Posterior cingulate gyrus (tissue), 11 donors: ENCODE measurements at places on chromosomes 2 and 18.

- DNase-seq, result no peak
These were observed 294.7 kb upstream of the EPAS1 start for GRCh38 chr2:46002507-46002883.

GRCh38 chr18:12366784-12367183, 10.2 kb downstream of the AFG3L2 start:
- DNase-seq, result no peak

DNA sequence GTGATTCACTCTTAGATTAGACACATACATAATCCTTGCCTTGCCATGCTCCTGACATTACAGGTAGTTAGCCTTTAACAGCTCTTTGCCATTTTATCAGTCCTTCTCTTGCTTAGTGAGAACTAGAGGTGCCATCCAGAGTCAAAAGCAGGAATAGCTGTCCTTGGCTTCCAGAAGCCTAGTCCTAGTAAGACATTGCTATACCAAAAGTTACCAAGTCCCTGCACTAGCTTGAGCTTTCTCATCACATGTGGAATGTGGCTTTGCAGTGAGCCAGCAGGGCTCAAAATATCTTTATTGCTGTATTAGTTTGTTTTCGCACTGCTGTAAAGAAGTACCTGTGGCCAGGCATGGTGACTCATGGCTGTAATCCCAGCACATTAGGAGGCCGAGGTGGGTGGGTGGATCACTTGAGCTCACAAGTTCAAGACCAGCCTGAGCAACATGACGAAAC, 104.7 kb upstream of the NOSTRIN start:
- DNase-seq, result no peak

- DNase-seq, result no peak
These were observed 621 bp downstream of the TXNL1 start for GRCh38 chr18:56637711-56638231.

- DNase-seq, result peak; percentile 28
These were observed 51.8 kb downstream of the MTHFD2 start for GRCh38 chr2:74250189-74250631.

DNA sequence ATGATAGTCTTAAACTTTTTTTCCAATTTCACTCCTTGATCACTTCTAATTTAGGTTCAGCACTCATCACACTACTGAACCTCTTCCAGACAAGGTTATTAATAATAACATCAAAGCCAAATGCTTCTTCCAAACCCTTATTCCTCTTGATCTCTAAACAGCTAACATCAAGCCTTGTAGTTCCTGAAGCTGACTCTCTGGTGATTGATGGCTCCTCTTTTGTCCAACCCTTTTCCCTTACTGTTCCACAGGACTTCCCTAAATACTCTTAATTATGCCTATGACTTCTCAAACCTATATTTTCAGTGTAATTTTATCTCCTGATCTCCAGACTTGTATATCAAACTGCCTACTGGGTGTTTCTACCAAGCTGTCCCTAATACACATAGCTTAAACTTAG, 83.9 kb downstream of the FAM228A start:
- DNase-seq, result no peak

- DNase-seq, result peak; percentile 45
These were observed 44.3 kb downstream of the SERTAD2 start for GRCh38 chr2:64609227-64609941.

DNA sequence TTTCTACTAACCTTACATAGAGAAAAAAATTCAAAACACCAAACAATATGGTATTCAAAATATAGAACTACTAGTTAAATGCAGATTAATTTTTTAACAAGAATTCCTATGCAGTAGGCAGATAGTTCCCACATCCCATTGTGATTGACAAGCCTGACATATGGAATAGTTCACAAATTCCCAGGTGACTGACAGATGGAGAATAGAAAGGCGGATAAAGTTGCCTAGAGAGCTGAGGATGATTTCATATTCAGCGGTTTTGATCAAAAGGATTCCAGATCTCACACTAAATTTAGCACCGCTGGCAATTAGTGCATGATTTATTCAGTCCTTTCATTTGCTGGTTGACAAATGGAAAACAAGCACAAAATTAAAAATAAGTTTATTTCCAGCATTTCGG, 733.7 kb upstream of the POU3F3 start:
- no peak for DNase-seq

DNA sequence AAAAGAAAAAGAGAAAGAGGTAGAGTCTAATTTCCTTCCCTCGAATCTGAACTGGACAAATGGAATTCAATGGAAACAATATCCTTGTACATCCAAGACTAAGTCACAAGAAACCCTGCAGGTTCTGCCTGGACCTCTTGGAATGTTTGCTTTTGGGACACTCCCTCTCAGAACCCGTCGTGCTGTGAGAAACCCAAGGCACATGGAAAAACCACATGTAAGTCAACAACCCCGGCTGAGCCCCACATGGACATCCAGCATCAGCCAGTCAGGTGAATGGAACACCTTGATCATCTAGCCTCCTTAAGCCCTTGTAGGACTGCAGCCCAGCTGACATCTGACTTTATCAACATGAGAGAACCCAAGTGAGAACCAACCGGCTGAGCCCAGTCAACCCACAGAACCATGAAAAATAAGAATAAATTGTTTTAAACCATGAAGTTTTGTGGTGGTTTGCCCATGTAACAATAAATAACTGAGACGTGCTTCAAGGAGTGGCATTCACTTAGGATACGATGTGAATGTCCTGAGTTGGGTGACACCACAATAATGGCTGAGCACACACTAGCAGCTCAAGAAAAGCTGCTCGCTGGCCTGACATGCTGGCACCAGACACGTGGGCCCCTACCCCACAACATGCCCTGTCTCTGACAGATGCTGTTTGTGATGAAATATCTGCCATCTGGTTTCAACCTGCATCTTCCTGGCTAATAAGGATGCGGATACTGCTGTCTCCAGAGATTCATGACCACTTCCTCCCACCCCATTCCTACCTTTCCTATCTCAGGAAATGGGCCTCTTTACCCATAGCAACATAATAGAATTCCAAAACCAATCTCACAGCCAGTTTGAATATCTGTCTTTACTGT, 28.8 kb downstream of the PKDCC start:
- no peak for DNase-seq

DNA sequence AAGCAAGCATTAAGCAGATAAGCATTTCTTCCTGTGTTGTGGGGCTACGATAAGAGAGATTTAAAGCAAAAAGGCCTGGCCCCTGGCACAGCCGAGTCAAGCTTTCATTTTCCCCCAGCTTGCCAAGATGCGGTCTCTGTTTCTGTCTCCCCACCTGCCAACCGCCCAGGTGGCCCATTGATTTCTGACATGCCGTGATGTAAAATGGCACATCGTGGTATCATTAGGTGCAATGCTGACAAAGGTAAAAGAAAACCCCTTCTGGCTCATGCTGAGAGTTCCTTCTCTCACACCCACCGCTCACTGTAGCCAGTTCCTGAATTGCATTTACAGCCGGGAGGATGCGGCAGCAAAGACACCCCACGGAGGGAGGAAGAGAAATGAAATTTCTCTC, 62.8 kb downstream of the BOD1L2 start:
- no peak for DNase-seq

- DNase-seq, result no peak
These were observed 152.0 kb upstream of the SLC1A4 start for GRCh38 chr2:64837116-64837731.

GRCh38 chr2:190343089-190343535, 277 bp upstream of the INPP1 start:
- peak; percentile 75 for DNase-seq

DNA sequence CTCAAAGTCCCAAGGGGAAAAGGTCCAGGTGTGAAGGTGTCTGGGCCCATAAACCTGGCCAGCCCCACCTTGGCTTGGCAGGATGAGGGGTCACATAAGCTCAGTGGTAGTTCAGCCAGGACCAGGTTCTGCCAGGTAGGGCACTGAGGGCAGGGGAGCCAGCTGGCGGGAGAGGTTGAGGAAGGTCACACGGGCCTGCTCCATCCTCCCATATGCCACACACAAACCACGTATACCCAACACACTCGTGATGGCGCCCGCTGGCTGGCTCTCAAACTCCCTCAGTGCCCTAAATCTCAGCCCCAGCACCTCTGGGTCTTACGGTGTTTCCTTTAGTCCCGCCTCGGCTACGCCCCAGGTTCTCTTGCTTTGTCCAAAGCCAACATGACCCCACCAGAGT, 160.5 kb downstream of the ZFP36L2 start:
- DNase-seq, result no peak

GRCh38 chr2:6524691-6525474, 340.8 kb downstream of the CMPK2 start:
- no peak for DNase-seq

DNA sequence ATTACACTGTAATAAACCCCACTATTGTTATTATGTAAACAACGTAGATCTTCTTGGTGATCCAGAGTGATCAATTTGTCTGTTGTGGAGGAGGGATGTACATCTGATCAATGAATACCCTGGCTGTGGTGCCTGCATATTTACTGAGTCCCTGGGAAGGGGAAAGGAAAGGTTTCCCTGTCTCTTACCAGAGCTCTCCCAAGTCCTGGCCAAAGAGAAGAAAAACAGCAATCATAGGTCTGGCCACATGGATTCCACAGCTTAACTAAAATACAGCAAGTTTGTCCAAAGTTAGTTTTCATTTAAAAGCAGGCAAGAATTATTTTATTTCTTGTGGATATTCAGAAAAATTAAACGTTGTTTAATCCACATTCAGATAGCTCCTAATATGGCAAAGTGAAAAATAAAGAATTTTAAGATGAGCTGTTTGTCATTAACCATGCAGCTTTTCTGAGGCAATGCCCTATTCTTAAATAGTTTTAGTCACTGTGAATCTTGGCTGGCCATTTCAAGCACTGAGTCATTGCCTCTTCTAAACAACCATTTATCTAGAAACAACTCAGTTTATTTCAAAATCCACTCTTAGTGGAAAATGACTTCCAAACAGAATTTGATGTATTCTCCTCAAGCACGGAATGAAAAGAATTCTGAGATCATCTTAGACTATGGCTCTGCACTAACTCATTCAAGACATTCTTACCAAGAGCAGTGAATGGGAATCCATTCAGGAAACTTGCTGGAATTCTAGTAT, 1004.4 kb upstream of the CDH2 start:
- no peak for DNase-seq

DNA sequence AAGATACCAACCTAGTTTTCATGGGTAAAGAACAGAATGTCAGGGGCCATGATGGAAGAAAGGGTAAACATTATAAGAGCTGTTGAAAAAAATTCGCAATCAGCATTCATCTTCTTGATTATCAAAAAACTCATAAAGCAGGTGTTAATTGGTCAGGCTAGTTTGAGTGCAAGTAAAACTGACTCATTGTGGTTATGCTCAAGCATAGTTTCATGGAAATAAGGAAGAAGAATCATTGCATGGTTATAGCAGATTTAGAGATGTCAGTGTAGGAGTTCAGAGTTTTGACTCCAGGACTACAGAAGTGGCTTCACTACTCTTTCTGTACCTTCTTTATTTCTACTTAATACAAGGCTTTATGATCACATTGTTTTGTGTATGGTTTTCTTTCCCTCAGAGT, 26.9 kb upstream of the CDH19 start:
- no peak for DNase-seq

- DNase-seq, result no peak
These were observed 155.5 kb downstream of the ZFP36L2 start for GRCh38 chr2:43070676-43071502.

GRCh38 chr2:51795248-51795888, 763.4 kb upstream of the NRXN1 start:
- DNase-seq, result no peak

DNA sequence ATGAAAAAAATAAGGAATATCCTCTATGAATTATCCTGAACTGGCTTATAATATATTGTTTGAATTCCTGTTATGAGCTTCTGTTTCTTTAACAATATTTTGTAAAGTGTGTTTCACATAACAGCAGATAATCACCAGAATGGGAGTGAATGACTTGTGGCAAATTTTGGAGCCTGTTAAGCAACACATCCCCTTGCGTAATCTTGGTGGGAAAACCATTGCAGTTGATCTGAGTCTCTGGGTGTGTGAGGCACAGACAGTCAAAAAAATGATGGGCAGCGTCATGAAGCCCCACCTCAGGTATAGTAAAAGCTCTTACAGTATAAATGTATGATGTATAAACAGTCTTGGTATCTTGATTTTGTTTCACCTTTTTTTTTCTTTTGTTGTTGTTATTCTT, 5.9 kb downstream of the GEN1 start:
- DNase-seq, result no peak
